Dermis blood vessel endothelial cell (primary cell): ENCODE measurements at places on chromosomes 16 and 17. TPM values are rescaled to one million over a fixed set of nuclear protein-coding genes. Genes with fewer than 3 reads are reported as not detected.

The PRSS27 gene
- 0.09 and 0.51 TPM in 2 replicates for total RNA-seq

The TCAP gene
- total RNA-seq, result 0.60 and 0.68 TPM in 2 replicates

The VPS9D1 gene
- total RNA-seq, result 5.8 and 7.3 TPM in 2 replicates

The NPIPB5 gene
- 80.2 and 182 TPM in 2 replicates for total RNA-seq

The TNFRSF17 gene
- total RNA-seq, result not detected in 2 replicates

The SPEM2 gene
- total RNA-seq, result not detected in 2 replicates

The HS3ST3A1 gene
- 0.05 and 0.17 TPM in 2 replicates for total RNA-seq

The CLDN9 gene
- total RNA-seq, result not detected in 2 replicates

The PLCD3 gene
- total RNA-seq, result 51.3 and 51.4 TPM in 2 replicates

The PRRT2 gene
- total RNA-seq, result 0.68 TPM in 1 of 2 replicates, not detected in the other

The DNASE1L2 gene
- 0.51 and 0.56 TPM in 2 replicates for total RNA-seq

The GUCY2D gene
- total RNA-seq, result not detected in 2 replicates

The PRSS53 gene
- 0.88 and 2.0 TPM in 2 replicates for total RNA-seq

The CACNA1H gene
- total RNA-seq, result 0.05 and 0.17 TPM in 2 replicates

The RRAD gene
- total RNA-seq, result 0.84 and 1.9 TPM in 2 replicates

The KRTAP4-11 gene
- total RNA-seq, result not detected in 2 replicates

The GRAPL gene
- total RNA-seq, result 17.2 and 36.1 TPM in 2 replicates

The KRTAP16-1 gene
- total RNA-seq, result 0.05 TPM in 1 of 2 replicates, not detected in the other

The TMEM114 gene
- total RNA-seq, result not detected in 2 replicates

The KRTAP9-4 gene
- not detected in 2 replicates for total RNA-seq

The KRTAP9-2 gene
- total RNA-seq, result not detected in 2 replicates

The CD79B gene
- 2.1 and 5.1 TPM in 2 replicates for total RNA-seq

The KIFC3 gene
- total RNA-seq, result 58.3 and 75.4 TPM in 2 replicates

The AP1G1 gene
- total RNA-seq, result 69.1 and 92.3 TPM in 2 replicates

The PDPR gene
- 53.1 and 61.6 TPM in 2 replicates for total RNA-seq

The GRB7 gene
- 0.28 and 0.34 TPM in 2 replicates for total RNA-seq

The SOX9 gene
- total RNA-seq, result 0.17 TPM in 1 of 2 replicates, not detected in the other

The TMEM132E gene
- not detected in 2 replicates for total RNA-seq

The MT1M gene
- total RNA-seq, result 0.34 and 0.98 TPM in 2 replicates

The BAIAP3 gene
- 1.3 and 1.4 TPM in 2 replicates for total RNA-seq

The GSDMA gene
- total RNA-seq, result not detected in 2 replicates

The USP31 gene
- 37.8 and 43.7 TPM in 2 replicates for total RNA-seq

The ACSM3 gene
- under 0.01 and 0.23 TPM in 2 replicates for total RNA-seq

The OR4D1 gene
- total RNA-seq, result not detected in 2 replicates

The ASPHD1 gene
- 0.47 TPM in 1 of 2 replicates, not detected in the other for total RNA-seq

The CRHR1 gene
- total RNA-seq, result not detected in 2 replicates

The FBXW10B gene
- 0.79 and 1.4 TPM in 2 replicates for total RNA-seq

The CSH2 gene
- not detected in 2 replicates for total RNA-seq

The HAS3 gene
- total RNA-seq, result 3.6 and 4.5 TPM in 2 replicates

The LRRC75A gene
- 2.6 and 4.5 TPM in 2 replicates for total RNA-seq

The CTF1 gene
- 0.17 and 0.70 TPM in 2 replicates for total RNA-seq

The MAP2K6 gene
- 4.9 and 14.2 TPM in 2 replicates for total RNA-seq

The SLC9A5 gene
- total RNA-seq, result 0.56 and 1.2 TPM in 2 replicates
